Activated CD4-positive, alpha-beta T cell treated with anti-CD3 and anti-CD28 coated beads, Interleukin-2, amount 10 ng/mL, durations not matched to agents 7 days and 5 days (primary cell): ENCODE measurements at places on chromosomes 5 and 9. TPM values are rescaled to one million over a fixed set of nuclear protein-coding genes. Genes with fewer than 3 reads are reported as not detected.

The RFK gene
- total RNA-seq, result 16.4 TPM

The SAXO1 gene
- 0.10 TPM for total RNA-seq

The TICAM2 gene
- total RNA-seq, result 1.4 TPM

The GKAP1 gene
- 5.5 TPM for total RNA-seq

The FOXD4L4 gene
- 0.37 TPM for total RNA-seq

The NRARP gene
- 0.44 TPM for total RNA-seq

DNA sequence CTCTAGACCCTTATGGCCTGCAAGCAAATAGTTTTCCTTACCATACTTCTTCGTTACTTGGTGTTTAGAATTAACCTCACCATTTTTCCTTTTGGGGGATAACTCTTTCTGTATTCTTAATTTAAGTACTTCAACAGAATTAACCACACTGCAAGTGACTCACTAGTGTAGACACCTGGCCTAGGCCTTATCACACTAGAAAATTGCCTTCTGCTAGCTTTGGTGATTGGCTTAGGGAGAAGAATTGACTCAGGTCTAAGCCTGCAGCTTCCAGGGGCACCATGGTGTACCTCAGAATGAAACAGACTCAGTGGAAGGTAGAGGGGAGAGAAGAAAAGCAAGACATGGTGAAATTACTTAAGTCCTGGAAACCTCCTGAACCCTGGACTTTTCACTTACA is 112.8 kb upstream of the HMHB1 start:
- no peak for DNase-seq

DNA sequence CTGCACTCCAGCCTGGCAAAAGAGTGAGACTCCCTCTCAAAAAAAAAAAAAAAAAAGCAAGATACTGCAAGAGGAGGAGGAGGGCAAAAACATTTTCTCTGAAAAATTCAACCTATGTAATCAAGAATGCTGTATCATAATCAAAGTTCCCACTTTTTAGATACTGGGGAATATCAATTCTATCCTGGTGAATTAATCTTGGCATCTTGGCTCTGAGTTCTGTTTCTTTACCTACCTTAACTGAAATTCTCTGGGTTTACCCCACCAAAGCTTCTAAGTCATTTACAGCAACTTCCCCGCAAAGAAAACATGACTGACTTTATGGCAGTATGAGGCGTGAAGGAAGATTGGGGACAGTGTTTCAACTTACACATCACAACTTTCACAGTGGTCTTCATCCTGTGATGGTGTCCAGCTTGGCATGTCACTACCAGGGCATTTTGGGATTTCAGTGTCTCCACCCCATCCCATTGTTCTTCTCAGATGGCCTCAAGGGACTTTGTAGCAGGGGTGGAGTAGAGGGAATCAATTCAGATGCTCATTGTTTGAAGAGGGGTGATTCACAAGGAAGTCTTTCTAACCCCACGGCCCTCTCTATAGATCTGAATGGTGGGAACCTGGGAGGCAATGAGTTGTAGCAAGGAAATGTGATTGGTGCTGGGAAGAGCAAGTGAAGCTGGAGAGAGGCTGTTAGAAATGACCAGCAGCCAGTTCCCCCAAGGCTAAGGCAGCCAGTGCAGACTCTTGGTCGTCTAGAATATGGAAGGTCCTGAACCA is 130.5 kb downstream of the SCAMP1 start:
- no peak for DNase-seq

GRCh38 chr9:89951675-89952074 is 346.9 kb downstream of the GADD45G start:
- DNase-seq, result no peak

DNA sequence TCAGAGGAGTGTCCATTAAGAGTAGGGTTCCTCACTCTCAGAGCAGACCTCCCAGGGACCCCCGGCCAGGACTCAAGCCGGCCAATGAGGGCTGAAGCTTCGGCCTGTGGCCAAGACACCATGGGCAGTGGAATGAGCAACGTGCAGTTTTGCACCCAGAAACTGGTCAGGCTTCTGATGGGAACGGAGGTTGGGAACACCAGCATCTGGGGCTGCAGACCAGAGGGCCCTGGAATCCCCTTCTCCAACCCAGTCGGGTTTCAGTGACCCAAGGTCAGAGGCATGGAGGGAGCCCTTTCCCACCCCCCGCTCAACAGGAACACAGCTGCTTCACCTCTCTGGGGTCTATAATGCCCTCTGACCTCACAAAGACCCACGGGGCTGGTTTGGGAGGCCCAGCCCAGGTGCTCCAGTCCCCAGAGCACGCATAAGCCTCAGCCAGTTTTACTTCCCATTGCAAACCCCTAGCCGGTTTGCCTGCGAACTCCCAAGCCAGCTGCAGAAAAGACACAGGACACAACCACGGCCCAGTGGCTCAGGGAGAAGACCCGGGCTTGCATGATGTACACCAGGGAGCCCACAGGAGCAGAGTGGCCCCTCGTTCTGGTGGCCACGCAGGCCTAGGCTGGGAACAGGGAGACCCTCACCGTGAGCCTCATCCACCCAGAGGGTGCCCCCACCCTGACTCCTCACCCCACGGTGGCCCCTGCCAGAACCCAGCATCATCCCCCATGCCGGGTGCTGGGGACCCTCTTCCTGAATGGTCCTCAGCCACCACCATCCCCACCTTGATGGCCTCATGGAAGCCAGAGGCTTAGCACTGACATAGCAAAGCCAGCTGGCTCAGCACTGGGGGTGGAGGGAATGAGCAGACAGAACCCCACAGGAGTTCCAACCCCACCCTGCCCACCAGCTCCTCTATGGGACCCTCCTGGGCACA is 30.6 kb downstream of the VAV2 start:
- DNase-seq, result no peak

The FBLL1 gene
- total RNA-seq, result not detected

The INIP gene
- 46.5 TPM for total RNA-seq

DNA sequence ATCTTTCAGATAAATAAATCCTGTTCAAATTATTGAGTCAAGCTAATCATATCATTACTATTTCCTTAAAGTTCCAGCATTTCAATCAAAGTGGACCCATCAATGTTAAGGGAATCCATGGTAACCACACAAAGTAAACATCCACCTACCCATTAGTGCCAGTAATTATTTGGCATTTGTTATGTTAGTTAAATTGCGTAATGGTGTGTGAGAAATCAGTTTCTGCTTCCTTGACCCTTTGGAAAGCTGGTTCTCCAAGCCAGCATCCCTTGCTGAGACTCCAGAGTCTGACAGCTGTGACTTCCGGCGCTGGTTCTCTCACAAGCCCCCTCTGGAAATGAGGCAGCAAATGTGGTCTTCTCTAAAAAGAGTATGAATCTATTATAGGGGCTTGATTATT is 308.6 kb upstream of the EFNA5 start:
- DNase-seq, result no peak

DNA sequence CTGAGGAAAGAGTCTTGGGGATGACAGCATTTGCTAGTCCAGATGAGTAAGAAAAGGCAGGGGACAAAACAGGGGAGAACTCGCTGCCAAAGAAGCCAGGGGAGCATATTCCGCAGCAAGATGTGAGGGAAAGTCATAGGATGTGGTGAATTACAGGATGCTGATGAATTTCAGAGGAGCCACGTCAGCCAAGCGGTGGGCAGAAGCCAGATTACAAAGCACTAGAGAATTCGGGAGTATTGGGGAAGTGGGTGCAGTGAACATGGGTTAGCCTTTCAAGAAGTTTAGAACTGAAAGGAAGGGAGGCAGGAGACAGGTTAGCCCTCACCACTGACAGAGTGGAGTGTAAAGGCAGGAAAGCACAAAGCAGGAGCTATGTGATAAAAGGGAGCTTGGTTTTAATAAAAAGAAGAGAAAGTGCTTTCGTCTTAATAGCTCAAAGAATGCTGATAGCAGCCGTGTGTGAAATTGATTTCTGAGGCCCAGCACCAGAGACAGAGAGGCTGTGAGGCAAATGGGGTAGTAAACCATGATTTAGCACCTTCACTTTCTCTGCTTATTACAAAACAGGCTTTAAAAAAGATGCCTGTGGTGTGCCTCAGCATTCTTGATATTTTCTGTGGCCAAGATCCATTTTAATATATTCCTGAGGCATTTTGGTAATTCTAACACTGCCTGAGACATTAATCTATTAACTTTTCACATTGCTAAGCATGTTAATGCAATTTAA is 16.9 kb downstream of the ADAMTSL1 start:
- DNase-seq, result no peak

The BTNL8 gene
- total RNA-seq, result not detected

GRCh38 chr5:102903074-102903871 is 148.2 kb downstream of the PAM start:
- no peak for DNase-seq

DNA sequence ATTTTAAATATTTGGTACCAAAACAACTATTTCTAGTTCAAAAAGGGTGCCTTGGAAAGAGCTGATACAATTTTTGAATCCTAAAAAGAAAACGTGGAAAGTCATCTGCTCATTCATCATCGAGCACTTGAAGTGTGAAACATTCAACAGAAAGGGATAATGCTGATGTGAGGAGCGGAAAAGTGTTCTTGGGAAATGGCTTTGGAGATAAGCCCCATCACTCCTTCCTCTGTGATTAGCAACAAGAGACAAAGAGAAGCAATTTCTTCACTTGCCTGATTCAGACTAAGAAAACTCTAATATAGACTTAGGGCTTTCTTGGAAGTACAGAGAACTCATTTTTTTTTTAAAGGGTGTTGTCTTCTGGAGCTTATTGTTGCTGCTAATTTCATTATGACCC is 74.9 kb downstream of the C9orf152 start:
- DNase-seq, result no peak

GRCh38 chr5:142697356-142698255 is 11.7 kb upstream of the FGF1 start:
- no peak for DNase-seq

The MTX3 gene
- total RNA-seq, result 15.6 TPM

DNA sequence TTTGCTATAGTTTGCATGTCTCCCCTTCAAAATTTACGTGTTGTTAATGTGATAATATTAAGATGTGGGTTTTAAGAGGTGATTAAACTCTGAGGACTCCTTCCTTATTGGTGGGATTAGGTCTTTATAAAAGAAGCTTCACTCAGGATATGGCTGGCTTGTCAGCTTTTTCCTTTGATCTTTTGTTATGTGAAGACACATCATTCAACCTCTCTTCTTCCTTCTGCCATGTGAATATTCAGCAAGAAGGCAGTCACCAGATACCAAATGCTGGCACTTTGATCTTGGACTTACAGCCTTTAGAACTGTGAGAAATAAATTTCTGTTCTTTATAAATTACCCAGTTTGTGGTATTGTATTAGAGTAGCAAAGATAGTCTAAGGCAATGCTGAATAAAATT is 855.9 kb upstream of the CDH10 start:
- DNase-seq, result no peak

The MYMK gene
- not detected for total RNA-seq

The BRINP1 gene
- not detected for total RNA-seq

The PCDHB10 gene
- not detected for total RNA-seq

GRCh38 chr9:116990592-116990991 is 303.5 kb downstream of the TRIM32 start:
- DNase-seq, result no peak
